ENCODE measurements at places on chromosomes 1 and 21. TPM values are rescaled to one million over a fixed set of nuclear protein-coding genes. Genes with fewer than 3 reads are reported as not detected.

The FOXE3 gene
- total RNA-seq, result not detected

DNA sequence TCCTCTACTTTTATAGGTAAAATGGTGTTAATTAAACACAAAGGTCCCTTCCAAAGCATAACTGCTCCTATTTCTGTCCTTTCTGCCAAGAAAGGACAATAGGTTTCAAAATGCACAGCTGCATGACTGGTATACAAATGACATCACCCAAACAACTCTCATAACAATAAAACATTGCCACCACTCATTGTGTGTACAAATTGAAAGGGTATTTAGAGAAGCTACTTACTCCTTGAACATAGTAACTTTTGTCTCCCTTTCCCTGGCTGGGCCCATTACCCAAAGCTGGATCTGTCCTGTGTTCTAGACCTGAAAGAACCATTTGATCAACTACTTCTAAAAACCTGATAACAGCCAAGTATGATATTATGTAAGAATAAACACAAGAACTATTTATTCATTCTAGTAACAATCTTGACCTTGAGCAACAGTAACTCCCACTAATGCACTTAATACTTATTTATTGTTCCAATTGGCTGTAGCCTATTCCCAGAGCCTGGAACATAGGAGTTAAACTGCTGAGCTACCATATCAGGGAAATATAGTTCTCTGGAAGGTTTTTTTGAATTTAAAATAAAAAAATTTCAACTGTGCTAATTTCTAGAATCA is 38.2 kb downstream of the TTLL7 start:
- no peak for DNase-seq

- no peak for DNase-seq
Measured at GRCh38 chr1:163163163-163163562, 39.6 kb downstream of the RGS5 start.

GRCh38 chr21:26595971-26596370 is 22.9 kb upstream of the CYYR1 start:
- DNase-seq, result no peak

All from adrenal gland (tissue), 19 donors.